COR-L47 (cell line): ENCODE measurements at places on chromosomes 5 and 9.
A peak's percentile ranks its signal among the peaks of the same experiment; 100 is the strongest.

DNA sequence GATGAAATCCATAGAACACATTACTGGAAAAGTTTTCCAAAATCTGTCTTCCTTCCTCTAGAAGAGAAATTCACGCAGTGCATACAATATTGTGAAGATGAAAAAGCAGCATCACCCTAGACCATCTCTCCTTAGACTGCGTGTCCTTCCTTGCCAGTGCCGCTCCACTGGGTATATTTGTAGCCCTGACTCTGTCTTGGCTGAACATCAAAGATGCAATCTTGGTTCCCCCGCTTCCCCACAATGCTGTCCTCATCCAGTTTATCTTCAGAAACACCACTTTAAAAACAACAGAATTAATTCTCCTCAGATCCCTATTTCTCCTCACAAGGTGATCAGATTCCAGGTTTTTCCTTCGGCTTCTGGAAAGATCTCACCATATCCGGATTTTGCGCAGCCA, 53.9 kb downstream of the ROR2 start:
- DNase-seq, result no peak

DNA sequence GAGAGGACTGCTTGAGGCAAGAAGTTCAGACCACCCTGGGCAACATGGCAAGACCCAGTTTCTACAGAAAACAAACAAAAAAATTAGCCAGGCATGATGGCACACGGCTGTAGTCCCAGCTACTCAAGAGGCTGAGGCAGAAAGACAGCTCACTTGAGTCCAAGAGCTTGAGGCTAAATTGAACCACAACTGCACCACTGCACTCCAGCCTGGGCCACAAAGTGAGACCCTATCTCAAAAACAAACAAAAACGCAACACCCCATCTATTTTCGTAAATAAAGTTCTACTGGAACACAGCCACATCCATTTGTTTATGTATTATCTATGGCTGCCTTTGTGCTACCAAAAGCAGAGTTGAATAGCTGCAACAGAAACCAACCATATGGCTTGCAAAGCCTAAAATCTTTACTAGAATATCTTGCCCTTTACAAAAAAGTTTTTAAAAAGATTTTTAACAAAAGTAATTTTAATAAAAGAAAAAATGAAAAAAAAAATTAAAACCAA, 67.5 kb downstream of the SETX start:
- no peak for DNase-seq

DNA sequence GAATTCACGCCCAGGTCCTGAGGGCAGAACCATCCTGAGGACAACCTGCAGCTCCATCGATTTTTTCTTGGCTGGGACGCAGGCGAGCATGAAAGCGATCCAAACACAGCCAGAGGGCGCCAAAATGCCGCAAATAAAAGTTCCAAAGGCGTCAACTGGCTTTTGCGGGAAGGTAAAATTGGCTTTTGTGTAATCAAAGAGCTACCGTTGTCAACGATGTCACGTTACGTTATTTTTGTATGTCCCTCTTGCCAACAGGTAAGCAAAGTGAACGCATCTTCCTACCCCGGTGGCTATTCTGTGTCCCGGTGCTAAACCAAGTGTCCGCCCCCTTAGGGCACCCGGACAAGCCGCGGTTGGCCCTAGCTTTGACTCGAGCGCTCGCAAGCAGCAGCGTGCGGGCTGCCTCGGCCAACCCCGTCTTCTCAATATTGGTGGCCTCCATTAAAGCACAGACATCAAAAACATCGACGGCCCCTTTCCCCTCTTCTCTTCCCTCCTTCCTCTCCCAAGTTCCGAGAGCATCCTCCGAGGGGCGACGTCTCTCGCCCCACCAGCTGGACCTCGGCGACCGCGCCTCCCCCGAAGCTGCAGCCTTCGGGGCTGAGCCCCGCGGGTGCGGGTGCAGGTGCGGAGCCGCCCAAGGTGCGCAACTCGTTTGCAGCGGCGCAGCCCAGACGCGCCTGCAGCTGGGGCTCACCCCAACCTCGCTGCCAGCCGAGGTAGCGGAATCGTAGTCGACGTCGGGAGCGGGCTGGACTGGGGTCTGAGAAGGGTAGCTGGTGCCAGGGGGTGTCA, 1.1 kb upstream of the BASP1 start:
- peak; percentile 94 for DNase-seq

- no peak for DNase-seq
Measured at GRCh38 chr5:127856292-127856691, 153.1 kb downstream of the CCDC192 start.

DNA sequence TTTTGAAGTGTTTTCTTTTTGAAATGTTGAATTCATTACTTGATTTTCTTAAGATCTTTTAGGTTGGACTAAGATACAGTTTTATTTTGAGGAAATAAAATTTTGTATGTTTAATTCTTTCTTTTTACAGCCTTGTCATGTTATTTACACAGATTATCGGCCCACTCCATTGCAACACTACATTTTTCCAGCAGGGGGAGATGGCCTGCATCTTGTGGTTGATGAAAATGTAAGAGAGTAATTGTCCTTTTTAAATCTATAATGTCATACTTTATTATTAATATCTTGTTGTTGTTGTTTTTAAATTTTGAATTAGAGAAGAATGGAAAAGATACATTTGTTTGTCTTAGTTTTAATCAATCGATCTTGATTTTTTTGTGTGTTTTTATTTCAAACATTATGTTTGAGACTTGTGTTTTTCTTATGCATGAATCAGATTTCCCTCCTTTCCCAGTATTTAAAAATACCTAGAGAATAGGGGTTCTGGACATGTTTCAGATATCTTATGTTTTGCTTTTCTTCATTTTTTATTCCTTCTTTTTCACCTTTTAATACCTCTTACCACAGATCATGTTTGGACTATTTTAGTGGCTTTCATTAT, 36.7 kb downstream of the MTREX start:
- peak; percentile 10 for DNase-seq

GRCh38 chr9:107847978-107848964, 358.7 kb upstream of the KLF4 start:
- DNase-seq, result no peak

DNA sequence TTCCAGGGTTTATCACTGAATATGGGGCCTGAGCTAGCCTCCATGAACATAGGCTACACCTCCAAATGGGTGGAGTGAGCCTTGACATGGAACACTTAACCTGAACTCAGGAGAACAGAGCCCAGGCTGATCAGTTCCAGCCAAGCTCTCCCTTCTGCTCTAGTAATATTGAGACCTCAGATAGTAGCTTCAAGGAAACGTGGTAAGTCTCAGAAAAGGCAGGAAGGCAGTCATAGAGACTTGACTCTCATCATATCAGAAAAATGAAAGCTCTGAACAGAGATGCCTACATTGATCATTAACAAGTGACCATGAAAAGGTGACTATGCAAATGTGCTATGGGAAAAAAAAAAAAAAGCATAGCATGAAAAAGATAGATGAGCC, 40.5 kb upstream of the MYO10 start:
- DNase-seq, result no peak

DNA sequence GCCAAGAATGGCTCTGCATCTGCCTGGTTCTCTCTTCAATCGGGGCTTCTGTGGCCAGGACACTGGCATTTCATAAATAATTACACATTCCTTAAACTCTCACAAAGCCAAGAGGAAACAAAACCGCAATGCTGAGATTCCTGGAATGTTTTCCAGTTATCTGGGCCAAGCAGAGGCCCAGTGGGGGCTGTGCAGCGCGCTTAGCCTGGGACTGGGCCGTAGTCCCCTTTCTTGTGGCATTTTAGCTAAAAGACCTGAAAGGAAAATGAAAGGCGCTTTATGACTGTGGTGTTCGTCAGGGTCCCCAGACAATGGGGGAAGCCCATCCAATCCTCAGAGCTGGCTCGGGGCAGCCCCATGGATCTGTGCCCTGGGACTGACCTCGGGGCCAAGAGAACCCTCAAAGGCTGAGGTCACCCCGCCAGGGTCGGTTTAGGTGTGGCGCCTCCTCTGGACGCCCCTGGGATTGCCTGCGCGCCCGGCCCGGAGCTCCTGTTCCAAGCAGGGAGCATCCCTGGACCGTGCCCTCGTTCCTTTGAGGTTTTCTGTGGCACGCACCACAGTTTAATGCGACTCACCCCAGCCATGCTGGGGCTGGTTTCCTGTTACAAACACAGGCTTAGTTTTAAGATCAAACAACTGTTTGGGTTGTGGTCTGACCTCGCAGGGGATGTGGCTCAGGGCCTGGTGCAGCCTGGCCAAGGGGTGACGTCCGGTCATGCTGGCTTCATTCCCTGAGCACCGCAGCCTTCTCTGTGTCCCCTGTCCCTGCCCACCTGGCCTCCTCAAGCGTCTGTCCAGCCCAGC, 51.5 kb upstream of the NKD2 start:
- DNase-seq, result no peak
